IPS DF 6.9 (cell line): ENCODE measurements at places on chromosomes 3 and 15.

DNA sequence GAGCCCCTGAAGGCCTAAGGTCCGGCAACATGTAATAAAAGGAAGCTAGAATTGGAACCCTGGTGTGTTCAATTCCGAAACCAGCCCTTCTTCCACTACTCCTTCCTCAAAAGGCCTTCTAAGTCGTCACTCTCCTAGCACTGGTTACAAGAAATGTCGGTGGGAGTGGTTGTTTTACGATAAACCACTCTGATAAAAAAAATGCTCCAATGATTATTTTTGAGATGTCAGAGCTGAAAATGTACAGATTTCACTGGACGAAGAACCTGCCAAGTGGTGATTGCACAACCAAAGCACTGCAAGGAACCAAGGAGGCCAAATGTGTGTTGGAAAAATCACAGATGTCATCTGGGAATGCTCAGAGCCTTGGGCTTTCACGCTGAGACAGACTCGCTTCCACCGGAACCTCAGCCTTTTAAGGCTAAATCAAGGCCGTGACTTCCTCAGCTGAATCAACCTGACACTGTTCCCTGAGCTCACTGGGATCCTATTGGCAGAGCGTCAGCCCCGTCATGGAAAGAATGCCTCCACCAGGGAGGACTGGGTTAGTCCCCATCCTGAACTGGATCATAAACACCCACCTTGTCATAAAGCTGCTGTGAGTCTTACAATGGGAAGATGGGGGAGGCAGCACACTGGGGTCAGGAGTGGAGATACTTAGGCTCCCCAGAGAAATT is 108.1 kb upstream of the THBS1 start:
- DNase-seq: no peak

DNA sequence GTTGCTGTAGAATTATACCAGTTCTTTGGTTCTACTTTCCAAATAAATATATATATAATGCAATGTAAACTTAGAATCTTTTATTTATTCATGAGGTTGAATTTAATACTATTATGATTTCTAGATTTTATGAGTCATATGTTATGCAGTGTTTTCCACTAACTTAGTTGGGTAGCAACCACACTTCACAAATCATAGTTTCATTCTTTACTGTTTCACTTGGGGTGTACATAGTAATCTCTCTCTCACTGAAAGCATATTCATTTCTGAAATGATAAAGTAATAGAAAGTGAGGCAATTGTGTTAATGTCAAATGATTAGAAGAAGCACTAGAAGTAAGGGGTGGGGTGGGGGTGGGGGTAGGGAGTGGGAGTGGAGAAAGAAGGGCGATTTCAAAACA is 52.6 kb downstream of the IQCH start:
- no peak for DNase-seq

- no peak for DNase-seq
Measured at GRCh38 chr15:78389738-78390137, 48.3 kb upstream of the IREB2 start.

DNA sequence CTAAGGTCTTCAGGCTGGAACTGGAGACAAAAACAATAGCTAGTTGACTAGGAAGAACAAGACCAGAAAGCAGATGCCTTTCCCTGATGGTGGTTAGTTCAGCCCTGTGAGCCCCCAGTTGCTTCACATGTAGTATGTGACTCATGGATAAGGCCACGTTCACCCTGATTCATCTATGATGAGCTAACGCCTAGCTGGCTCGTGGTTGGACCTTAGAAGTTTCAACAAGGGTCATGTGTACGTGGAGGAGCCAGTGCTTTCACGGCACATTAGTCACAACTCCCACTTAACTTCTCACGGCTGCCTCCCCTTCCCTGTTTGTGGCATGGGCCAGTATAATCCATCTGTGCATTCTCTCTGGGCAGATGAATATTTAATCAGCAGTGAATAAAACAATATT is 20.6 kb downstream of the COL8A1 start:
- DNase-seq: no peak
